ENCODE measurements at places on chromosomes 6 and 20.

DNA sequence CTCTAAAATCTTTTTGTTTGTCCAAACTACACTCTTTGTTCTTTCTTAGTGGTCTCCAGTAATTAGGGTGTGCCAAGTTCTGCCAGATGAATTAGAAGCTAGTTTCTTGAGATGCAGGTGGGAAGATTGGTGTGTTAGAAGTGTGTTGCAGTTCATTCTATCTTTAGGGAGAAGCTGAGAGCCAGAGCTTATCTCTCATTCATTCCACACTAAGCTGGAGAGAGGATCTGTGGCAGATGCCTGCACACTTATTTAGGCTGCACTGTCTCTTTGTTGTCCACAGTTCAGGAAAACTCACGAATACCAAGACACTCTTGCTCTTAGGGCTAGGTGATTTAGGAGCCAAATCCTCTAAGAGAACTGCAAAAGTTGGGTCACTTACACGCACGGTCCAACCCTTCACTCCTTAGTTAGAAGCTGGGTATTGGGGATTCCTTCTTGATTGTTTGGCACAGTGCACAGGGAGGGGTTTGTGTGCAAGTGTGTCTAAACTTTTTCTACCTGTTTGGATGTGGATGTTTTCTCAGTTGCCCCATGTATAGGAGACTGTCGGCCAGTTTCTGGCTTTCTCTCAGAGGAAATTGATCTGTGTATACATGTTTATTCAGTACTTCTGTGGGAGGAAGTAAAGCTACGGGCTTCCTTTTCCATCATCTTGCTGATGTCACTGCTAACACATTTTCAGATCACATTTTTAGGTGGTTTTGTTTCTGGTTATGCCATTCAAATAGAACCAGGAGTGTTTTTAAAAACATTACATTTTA lies 49.5 kb downstream of the SMAP1 start:
- no peak for DNase-seq

DNA sequence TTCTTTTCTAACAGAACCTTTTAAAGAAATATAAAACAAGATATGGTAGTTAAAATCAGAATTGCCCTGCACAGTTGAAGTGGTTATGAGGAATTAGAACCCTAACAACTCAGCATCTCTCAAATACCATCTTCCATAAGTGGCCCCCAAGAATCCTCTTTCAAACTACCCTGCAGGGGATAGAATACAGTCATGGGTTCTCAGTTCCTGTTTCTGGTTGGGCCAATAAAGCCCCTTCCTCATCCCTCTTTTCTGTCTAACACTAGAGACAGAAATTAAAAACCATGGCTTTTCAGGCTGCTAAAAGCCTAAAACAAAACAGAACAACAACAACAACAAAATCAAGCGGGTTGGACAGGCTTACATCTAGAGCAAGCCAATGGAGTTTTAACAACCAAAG lies 6.7 kb upstream of the LCA5 start:
- DNase-seq, result no peak

GRCh38 chr6:29729774-29730328 lies 6.6 kb downstream of the HLA-F start:
- DNase-seq, result no peak

GRCh38 chr6:22099231-22099630 lies 197.6 kb downstream of the PRL start:
- no peak for DNase-seq

Data from activated naive CD4-positive, alpha-beta T cell treated with anti-CD3 and anti-CD28 coated beads, Interleukin-2, amount 50 U/mL, for 72 hours (primary cell).